ENCODE measurements at places on chromosomes 12 and 14. TPM values are rescaled to one million over a fixed set of nuclear protein-coding genes. Genes with fewer than 3 reads are reported as not detected.
A peak's percentile ranks its signal among the peaks of the same experiment; 100 is the strongest.

ANKS1B gene
- total RNA-seq: 1.1 TPM

ADAM21 gene
- not detected for total RNA-seq

INSM2 gene
- not detected for total RNA-seq

PLXNC1 gene
- total RNA-seq: 41.3 TPM

SMOC1 gene
- 0.14 TPM for total RNA-seq

GALNT16 gene
- total RNA-seq: 3.2 TPM

TIMM9 gene
- 69.2 TPM for total RNA-seq

RBP5 gene
- total RNA-seq: 1.8 TPM

FAM186B gene
- 1.4 TPM for total RNA-seq

DNA sequence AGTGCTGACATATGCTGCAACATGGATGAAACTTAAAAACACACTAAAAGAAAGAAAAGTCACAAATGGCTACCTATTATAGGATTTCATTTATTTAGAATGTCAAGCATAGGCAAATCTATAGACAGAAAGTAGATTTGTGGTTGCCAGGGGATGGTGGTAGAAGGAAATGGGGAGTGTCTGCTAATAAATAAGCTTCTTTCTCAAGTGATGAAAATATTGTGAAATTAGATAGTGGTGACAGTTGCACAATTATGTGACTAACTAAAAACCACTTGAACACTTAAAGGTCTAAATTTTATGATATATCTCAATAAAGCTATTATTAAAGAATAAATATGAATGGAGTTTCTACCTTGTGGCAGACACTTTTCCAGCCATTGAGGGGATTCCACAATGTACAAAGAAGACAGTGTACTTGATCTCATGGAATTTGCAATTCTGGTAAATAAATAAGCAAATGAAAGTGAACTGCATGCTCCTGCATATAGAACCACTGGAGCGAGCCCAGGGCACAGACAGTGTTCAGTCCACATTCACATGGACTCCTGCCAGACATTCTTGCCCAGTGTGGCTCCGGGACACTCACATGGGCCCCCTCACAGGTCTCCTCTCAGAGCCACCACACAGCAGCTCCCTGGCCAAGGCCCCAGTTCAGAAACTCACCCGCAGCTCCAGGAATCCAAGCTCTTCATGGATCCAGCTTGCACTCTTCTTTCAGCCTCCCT, 107.1 kb upstream of the ARID2 start:
- H3K27ac ChIP-seq: no peak overlapping the region
- H3K27me3 ChIP-seq: no peaks in the 10 kb centered on the region
- no peaks in the 10 kb centered on the region for H3K36me3 ChIP-seq
- H3K4me1 ChIP-seq: peaks cover 6% of the 10 kb centered on the region
- H3K4me3 ChIP-seq: no peak overlapping the region
- DNase-seq: no peak

GRCh38 chr12:108029051-108029835, 99.8 kb upstream of the WSCD2 start:
- no peaks in the 10 kb centered on the region for H3K27me3 ChIP-seq
- no peak overlapping the region for H3K27ac ChIP-seq
- H3K36me3 ChIP-seq: no peaks in the 10 kb centered on the region
- H3K4me1 ChIP-seq: no peaks in the 10 kb centered on the region
- no peak for DNase-seq

- H3K36me3 ChIP-seq: no peaks in the 10 kb centered on the region
- DNase-seq: no peak
- no peaks in the 10 kb centered on the region for H3K27me3 ChIP-seq
- no peak overlapping the region for H3K4me3 ChIP-seq
- no peak overlapping the region for H3K27ac ChIP-seq
- H3K4me1 ChIP-seq: no peaks in the 10 kb centered on the region
These were observed 26.3 kb upstream of the AMIGO2 start for GRCh38 chr12:47105914-47106674.

GRCh38 chr14:104950021-104950420, 25.3 kb downstream of the PLD4 start:
- no peaks in the 10 kb centered on the region for H3K36me3 ChIP-seq
- H3K4me3 ChIP-seq: no peak overlapping the region
- H3K27ac ChIP-seq: no peak overlapping the region
- no peaks in the 10 kb centered on the region for H3K4me1 ChIP-seq
- no peak for DNase-seq
- H3K27me3 ChIP-seq: no peaks in the 10 kb centered on the region

DNA sequence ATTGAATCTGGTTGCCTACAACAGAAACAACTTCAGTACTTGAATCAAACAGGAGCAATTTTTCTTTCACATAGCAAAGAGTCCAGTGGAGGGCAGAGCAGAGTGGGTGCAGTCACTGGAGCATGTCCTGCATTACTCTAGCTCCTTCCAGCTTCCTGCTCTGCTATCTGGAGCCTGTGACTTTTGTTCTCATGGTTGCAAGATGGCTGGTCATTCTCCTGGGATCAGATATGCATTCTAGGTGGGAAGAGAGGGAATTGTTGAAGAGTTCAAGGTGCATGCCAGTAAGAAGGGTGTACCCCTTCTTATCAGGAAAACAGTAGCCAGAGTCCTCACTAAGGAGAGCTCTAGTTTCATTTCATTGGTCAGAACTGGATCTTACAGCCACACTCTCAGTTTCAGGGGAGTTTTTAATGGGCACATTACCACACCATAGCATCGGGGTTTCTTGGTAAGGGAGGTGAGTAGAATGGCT, 8.0 kb downstream of the IFT43 start:
- H3K4me1 ChIP-seq: no peaks in the 10 kb centered on the region
- H3K4me3 ChIP-seq: no peak overlapping the region
- H3K27ac ChIP-seq: no peak overlapping the region
- no peaks in the 10 kb centered on the region for H3K36me3 ChIP-seq
- DNase-seq: no peak

DNA sequence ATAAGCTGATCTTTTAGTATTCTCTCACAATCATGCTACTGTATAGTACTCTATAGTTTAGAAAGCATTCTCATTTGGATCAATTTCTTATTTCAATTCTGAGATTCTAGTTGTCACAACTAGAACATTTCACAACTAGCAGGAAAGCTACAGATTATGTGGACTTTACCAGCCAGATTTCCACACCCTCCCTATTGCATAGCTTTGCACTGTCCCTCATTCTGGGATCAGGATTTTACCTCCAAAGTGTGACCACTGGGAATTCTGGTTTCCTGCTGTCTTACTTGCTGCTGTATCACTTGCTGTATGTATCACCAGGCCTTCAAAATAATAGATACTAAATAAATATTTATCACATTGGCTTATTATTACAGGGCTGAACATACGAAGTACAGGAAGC, 10.2 kb upstream of the PELI2 start:
- H3K4me3 ChIP-seq: no peak overlapping the region
- H3K27me3 ChIP-seq: no peaks in the 10 kb centered on the region
- no peak overlapping the region for H3K27ac ChIP-seq
- 0 out of 2 replicates have a peak, but pooled peaks cover 4% of the 10 kb centered on the region for H3K4me1 ChIP-seq
- DNase-seq: no peak
- H3K36me3 ChIP-seq: no peaks in the 10 kb centered on the region

GRCh38 chr14:94659901-94660300, 47.7 kb downstream of the SERPINA3 start:
- H3K4me3 ChIP-seq: no peak overlapping the region
- H3K27me3 ChIP-seq: no peaks in the 10 kb centered on the region
- DNase-seq: no peak
- H3K4me1 ChIP-seq: no peaks in the 10 kb centered on the region
- no peaks in the 10 kb centered on the region for H3K36me3 ChIP-seq

DNA sequence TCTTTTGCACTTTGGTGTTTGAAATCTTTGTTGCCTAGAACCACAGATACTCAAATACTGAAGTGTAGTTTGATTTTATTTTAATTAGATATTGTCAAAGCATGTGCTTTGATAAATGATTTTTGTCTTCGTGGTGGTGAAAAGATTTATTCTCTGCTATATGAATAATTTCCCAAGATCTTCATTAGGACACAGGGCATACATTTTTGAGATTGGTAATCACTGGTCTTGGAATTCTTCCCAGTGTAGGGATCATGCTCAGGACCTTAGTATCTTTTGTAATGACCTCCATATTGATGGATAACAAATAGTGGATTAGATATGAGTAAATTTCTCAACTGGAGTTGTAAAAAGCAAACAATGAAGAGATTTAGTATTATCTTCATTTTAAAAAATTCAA, 28.2 kb downstream of the TBK1 start:
- no peaks in the 10 kb centered on the region for H3K36me3 ChIP-seq
- no peak for DNase-seq
- H3K27me3 ChIP-seq: no peaks in the 10 kb centered on the region
- H3K27ac ChIP-seq: no peak overlapping the region

DNA sequence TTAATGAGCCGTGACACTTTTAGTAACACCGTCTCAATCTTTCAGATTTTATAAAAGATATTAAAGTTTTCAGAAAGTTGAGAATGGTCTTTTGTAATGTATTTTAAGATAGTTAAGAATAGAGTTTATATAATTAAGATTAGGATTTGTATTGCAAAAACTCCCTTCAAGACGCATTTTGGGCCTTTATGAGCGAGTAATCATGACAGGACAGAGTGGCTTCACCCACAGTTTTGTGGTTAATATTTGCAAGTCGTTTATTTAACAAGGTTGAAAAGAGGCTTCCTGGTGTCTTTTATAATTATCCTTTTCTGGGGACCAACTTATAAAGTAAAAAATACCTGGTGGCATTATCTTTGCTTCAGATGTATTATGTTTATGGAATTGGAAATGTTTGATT, 44.0 kb downstream of the TRAF3 start:
- DNase-seq: no peak
- no peak overlapping the region for H3K27ac ChIP-seq
- H3K27me3 ChIP-seq: no peaks in the 10 kb centered on the region
- H3K4me1 ChIP-seq: no peaks in the 10 kb centered on the region
- no peak overlapping the region for H3K4me3 ChIP-seq

DNA sequence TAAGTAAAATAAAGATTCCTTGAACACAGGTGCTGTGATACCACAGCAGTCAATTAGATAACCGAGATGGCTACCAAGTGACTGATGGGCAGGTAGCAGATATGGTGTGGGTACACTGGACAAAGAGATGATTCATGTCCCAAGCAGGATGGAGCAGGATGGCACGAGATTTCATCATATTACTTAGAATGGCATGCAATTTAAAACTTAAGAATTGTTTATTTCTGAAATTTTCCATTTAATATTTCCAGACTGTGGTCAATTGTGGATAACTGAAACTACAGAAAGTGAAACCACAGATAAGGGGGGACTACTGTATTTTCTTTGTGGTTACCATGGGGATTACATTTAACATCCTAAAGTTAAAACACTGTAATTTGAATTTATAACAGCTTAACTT, 7.5 kb upstream of the ZFP36L1 start:
- no peaks in the 10 kb centered on the region for H3K27me3 ChIP-seq
- DNase-seq: no peak
- no peak overlapping the region for H3K27ac ChIP-seq
- H3K36me3 ChIP-seq: no peaks in the 10 kb centered on the region
- no peak overlapping the region for H3K4me3 ChIP-seq

- H3K4me3 ChIP-seq: no peak overlapping the region
- no peaks in the 10 kb centered on the region for H3K27me3 ChIP-seq
- no peak overlapping the region for H3K27ac ChIP-seq
- peaks cover 11% of the 10 kb centered on the region for H3K4me1 ChIP-seq
- DNase-seq: no peak
These were observed 27.2 kb downstream of the NOC4L start for GRCh38 chr12:132171293-132171967.

GRCh38 chr14:97806891-97807290, 1009.7 kb downstream of the VRK1 start:
- H3K4me3 ChIP-seq: no peak overlapping the region
- no peak for DNase-seq
- no peaks in the 10 kb centered on the region for H3K27me3 ChIP-seq
- H3K27ac ChIP-seq: no peak overlapping the region
- no peaks in the 10 kb centered on the region for H3K4me1 ChIP-seq
- H3K36me3 ChIP-seq: no peaks in the 10 kb centered on the region

GRCh38 chr14:103626146-103626850, 2.7 kb upstream of the KLC1 start:
- no peak overlapping the region for H3K4me3 ChIP-seq
- H3K27ac ChIP-seq: no peak overlapping the region
- no peaks in the 10 kb centered on the region for H3K36me3 ChIP-seq
- H3K27me3 ChIP-seq: no peaks in the 10 kb centered on the region
- H3K4me1 ChIP-seq: peaks cover 24% of the 10 kb centered on the region

GRCh38 chr12:109296431-109296830, 12.7 kb downstream of the FOXN4 start:
- no peak overlapping the region for H3K27ac ChIP-seq
- no peaks in the 10 kb centered on the region for H3K36me3 ChIP-seq
- no peaks in the 10 kb centered on the region for H3K4me1 ChIP-seq
- no peak for DNase-seq
- no peak overlapping the region for H3K4me3 ChIP-seq
- no peaks in the 10 kb centered on the region for H3K27me3 ChIP-seq

GRCh38 chr14:33232031-33232430, 293.4 kb downstream of the NPAS3 start:
- H3K27ac ChIP-seq: no peak overlapping the region
- no peaks in the 10 kb centered on the region for H3K4me1 ChIP-seq
- H3K27me3 ChIP-seq: no peaks in the 10 kb centered on the region
- H3K36me3 ChIP-seq: no peaks in the 10 kb centered on the region

DNA sequence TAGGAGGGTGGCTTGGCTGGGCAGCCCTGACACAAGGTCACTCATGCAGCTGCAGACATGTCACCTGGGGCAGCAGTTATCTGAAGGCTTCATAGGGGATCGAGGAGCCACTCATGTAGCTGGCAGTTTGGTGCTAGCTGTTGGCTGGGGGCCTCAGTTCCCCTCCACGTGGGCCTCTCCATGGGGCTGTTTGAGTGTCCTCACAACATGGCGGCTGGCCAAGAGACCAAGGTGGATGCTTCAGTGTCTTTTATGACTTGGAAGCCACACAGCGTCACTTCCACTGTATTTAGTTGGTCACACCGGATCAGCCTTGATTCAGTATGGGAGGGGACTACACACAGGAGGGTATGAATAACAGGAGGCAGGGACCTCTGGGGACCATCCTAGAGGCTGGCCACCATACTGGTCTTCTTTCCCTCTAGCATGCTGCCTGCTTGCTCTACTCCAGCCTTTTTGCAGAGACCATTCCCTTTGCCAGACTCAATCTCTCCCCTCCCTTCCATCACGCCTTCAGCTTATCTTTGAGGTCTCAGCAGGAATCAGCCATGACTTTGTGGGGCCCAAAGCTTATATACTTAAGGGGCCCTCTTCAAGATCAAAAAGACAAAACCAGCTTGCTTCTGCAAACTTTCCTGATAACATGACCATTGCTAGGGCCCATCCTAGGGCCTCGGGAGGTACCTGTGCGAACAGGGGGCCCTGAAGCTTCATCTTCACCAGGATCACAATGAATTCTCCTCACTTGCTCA, 53.4 kb downstream of the RPH3A start:
- H3K4me3 ChIP-seq: no peak overlapping the region
- no peaks in the 10 kb centered on the region for H3K27me3 ChIP-seq
- no peaks in the 10 kb centered on the region for H3K4me1 ChIP-seq
- no peak overlapping the region for H3K27ac ChIP-seq
- H3K36me3 ChIP-seq: no peaks in the 10 kb centered on the region

DNA sequence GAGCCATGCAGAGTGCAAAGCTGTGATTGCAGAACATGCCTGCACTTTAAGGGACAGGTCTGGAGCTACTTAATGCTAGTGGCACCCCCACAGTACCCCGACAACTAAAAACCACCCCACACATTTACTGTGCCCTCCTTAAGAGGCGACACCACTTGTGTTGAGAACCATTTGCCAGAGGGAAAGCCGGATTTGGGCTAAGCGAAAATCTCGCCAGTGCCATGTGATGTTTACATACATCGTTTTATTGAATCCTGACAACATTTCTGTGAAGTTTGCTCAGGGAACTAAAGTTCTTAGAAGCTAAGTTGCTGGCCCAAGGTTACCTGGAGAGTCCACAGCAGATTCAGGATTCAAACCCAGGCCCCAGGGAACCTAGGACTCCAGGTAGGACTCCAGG, 119.0 kb upstream of the FKBP4 start:
- no peaks in the 10 kb centered on the region for H3K4me1 ChIP-seq
- H3K36me3 ChIP-seq: no peaks in the 10 kb centered on the region
- H3K4me3 ChIP-seq: no peak overlapping the region
- peak; percentile 2 for DNase-seq

All from Caco-2 (cell line).